ENCODE measurements at places on chromosomes 13 and 19.

GRCh38 chr19:5251096-5252065 is 89.2 kb downstream of the PTPRS start:
- DNase-seq = no peak

- no peak for DNase-seq
Observed at GRCh38 chr13:38819053-38819452, 132.2 kb downstream of the FREM2 start.

GRCh38 chr13:25214491-25215252 is 42.6 kb upstream of the AMER2 start:
- DNase-seq = no peak

GRCh38 chr13:98677398-98677797 is 75.1 kb downstream of the SLC15A1 start:
- no peak for DNase-seq

DNA sequence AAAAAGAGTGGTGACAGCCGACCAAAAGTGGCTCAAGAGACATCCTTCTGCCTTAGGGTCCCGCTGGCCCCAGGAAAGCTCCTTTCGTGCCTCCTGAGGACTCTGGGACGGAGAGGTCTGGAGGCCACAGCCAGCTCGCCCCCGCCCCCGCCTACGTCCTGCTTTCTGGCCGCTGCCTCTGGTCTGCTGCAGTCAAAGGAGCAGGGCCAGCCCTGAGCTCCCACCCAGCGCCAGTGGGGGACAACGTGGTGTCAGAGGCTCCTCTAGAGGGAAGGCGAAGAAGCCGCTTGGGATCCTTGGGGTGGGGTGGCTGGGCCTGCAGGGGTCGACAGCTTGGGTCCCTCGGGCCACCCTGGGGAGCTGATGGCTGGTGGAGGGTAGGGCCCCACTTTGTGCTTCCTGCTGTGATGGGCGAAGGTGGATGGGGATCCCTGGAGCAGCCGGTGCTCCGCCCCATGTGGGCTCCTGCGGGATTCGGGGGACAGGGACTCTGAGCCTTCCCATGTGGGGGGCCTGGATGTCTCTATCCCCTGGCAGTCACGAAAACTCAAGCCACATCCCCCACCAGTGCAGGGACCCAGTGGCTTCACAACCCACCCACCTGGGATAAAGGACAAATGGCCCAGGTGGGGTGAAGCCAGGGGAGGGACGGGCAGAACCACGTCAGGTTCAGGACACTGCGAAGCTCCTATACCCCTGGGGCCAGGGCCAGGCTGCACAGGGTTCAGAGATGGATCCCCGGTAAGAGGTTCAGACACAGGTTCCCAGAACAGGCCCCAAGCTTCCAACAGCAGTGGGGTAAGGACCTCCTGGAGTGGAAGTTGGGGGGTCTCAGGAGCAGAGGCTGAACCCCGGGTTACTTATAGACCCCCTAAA is 9.0 kb upstream of the DIRAS1 start:
- DNase-seq = no peak

GRCh38 chr13:47865883-47866282 is 135.2 kb downstream of the SUCLA2 start:
- DNase-seq = no peak

DNA sequence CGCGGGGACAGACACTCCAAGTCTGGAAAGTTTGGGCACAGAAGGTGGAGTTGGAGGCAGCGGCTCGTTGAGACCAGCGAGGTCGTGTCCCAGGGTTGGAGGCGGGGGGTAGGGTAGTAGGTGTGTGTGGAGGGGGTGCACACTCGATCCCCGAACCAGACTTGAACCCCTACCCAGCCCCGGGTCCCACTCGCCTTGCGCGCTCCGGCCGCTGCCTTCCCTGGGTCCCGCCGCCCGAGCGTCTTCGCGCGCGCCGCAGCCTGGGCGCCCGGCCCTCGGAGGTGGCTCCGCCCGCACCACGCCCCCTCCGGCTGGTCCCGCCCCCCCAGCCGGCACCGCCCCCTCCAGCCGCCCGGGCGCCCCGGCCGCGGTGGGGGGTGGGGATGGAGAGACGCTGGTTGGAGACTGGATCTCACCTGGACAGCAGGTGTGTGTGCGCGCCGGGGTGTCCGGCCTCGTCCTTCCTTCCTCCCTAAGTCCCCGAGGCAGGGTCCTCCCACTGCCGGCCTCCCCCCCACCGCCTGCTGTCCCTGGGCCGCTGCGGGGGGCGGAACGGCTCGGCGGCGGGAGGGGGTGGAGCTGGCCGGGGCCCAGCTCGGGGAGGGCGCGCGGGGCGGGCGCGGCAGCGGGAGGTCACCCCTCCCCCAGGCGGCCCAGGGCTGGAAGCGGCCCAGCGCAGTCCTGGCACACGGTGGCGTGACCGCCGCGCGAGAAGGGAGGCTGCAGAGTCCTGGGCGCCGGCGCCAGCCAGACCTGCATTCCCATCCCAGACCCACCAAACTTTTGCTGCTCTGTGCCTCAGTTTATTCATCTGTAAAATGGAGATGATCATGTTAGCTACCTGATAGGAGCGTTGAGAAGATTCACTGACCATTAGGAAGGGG is at the start of gene KANK2:
Gene KANK2 (minus strand): TSS at position 255 of the 884 bp plus-strand sequence. CDS start 3,034 bp downstream, outside the sequence.
- peak; percentile 55 for DNase-seq

DNA sequence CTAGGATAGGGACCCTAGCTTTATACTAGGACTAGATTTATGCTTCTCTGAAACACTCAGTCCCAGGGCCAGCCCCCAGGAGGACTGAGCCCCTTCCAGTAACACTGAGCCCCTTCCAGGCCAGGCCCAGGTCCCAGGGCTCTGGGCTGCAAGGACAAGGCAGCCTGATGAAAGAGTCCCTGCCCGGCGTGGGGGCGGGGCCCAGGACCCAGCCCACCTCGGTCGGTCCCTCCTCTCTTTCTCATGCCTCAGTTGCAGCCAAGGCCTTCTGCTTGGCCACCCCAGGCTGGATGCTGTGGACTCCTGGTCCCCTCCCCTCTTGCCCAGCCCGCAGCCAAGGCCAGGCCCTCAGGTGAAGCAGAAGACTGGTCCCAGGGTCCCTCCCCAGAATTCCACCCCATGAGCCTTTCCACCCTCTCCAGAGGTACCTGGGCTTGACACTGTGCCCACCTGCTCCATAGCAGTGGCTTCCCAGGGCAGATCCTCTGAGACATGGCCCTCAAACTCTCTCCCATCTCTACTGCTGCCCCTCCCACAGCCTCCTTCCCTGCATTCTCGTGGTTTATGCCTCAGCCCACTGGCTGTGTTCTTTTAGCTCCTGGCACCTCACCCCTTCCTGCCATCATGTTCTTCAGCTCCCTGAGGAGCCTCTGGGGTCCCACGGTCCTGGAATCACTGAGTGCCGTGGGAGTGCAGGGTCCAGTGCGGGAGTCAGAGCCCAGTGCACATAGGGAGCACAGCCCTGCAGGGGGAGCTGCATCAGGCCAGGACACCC is 53.6 kb upstream of the C1QTNF9B start:
- DNase-seq = no peak

- no peak for DNase-seq
Observed at GRCh38 chr13:94414708-94415107, 64.8 kb downstream of the DCT start.

DNA sequence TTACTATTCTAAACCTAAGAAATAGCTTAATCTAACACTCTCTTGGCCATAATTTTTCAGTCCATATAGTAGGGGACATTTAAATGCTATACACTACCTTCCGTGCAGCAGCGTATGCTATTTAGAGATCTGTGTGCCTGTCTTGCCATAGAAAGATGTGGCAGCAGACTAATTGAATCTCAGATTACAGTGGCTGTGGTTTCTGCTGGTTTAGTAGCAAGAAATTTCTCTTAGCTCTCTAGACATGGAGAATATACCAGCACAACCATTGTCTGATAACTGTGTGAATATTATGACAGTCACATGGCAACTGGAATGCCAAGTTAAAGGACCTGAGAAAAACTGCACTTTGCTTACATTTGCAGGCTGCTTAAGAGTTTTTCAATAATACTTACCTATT is 672.4 kb upstream of the MIR17HG start:
- no peak for DNase-seq

Data from NCI-H526 treated with DMSO at 0.1 percent for 48 hours (cell line).